Ovary (tissue), 10 donors: ENCODE measurements at places on chromosomes 4 and X.

GRCh38 chr4:81314897-81315470 is 100.0 kb upstream of the PRKG2 start:
- DNase-seq = no peak

DNA sequence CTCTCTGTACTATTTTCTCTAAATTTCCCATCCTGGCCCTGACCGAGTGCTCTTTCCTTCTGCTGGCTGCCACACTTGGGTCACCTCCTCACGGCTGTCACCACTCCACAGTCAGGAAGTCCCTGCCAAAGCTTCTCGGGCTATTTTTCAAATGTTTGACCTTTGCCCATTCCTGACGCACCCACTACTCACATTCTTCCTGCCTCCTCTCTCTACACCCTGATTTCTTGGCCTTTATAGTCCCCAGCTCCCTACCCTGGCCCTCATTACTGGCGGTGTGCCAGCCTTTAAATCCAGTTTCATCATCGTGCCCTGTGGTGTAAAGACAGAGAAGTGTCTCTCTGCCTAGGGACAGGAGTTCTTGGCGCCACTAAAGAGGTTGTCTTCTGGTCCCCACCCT is 46.4 kb upstream of the GATB start:
- no peak for DNase-seq

- DNase-seq = no peak
Measured at GRCh38 chr4:7584606-7585159, 150.0 kb upstream of the PSAPL1 start.

- DNase-seq = no peak
Measured at GRCh38 chr4:168825975-168826374, 184.1 kb downstream of the CBR4 start.
